ENCODE measurements at places on chromosomes 7 and 10.

DNA sequence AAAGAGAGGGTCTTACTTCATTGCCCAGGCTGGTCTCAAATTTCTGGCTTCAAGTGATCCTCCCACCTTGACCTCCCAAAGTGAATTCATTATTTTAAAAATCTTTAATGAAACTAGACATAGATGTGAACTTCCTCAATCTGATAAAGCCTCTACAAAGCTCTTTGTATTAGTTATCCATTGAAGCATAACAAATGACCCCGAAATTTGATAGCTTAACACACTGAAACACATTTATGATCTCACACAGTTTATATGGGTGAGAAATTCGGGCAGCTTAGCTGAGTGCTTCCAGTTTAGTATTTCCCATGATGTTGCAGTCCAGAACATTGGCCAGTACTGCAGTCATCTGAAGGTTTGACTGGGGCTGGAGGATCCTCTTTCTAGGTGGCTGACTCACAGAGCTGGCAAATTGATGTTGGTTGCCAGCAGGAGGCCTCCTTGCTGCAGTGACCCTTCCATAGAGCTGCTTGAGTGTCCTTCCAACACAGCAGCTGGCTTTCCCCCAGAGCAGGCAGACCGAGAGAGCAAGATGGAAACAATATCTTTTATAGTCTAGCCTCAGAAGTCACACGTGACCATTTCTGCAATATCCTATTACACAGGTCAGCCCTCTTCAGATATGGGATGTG lies 16.6 kb upstream of the WNT8B start:
- H3K27ac ChIP-seq, result no peak overlapping the region
- no peak for DNase-seq
- no peaks in the 10 kb centered on the region for H3K27me3 ChIP-seq
- no peaks in the 10 kb centered on the region for H3K4me1 ChIP-seq
- no peak overlapping the region for H3K4me3 ChIP-seq

GRCh38 chr10:103712146-103712545 lies 143.2 kb downstream of the SH3PXD2A start:
- H3K4me3 ChIP-seq, result no peak overlapping the region
- no peak overlapping the region for H3K27ac ChIP-seq
- no peaks in the 10 kb centered on the region for H3K27me3 ChIP-seq

DNA sequence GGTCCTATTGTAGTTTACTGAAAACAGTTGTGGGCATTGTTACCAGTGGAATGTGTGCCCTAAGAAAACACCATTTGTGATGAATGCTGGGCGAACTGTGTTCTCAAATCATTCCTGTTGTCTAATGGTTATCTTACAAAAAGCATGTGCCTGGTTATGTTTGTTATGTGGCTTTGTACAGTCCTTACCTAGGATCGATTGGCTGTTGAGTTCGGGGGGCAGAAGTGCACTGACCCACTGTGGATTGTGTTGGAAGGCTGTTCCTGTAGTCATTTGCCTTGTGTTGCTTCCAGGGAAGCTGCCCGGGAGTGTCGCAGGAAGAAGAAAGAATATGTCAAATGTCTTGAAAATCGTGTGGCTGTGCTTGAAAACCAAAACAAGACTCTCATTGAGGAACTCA lies 84.3 kb downstream of the CREM start:
- no peak overlapping the region for H3K4me3 ChIP-seq
- no peaks in the 10 kb centered on the region for H3K27me3 ChIP-seq
- peaks cover 9% of the 10 kb centered on the region for H3K4me1 ChIP-seq
- H3K36me3 ChIP-seq, result peaks cover 5% of the 10 kb centered on the region
- DNase-seq, result no peak
- H3K27ac ChIP-seq, result peak overlapping the region; percentile 37

GRCh38 chr7:114356133-114356532 lies 58.5 kb upstream of the FOXP2 start:
- no peaks in the 10 kb centered on the region for H3K4me1 ChIP-seq
- H3K36me3 ChIP-seq, result no peaks in the 10 kb centered on the region
- H3K27ac ChIP-seq, result no peak overlapping the region
- H3K4me3 ChIP-seq, result no peak overlapping the region

- H3K27ac ChIP-seq, result no peak within 1 kb of the TSS
- H3K4me3 ChIP-seq, result peak within 1 kb of the TSS; percentile 27
- no peak for DNase-seq
- H3K4me1 ChIP-seq, result no peaks in the 10 kb centered on the region
- H3K27me3 ChIP-seq, result peaks cover 37% of the 10 kb centered on the region
Observed at GRCh38 chr10:107163881-107164861, at the start of gene SORCS1. TSS of gene SORCS1 (minus strand) at chr10:107164706.

DNA sequence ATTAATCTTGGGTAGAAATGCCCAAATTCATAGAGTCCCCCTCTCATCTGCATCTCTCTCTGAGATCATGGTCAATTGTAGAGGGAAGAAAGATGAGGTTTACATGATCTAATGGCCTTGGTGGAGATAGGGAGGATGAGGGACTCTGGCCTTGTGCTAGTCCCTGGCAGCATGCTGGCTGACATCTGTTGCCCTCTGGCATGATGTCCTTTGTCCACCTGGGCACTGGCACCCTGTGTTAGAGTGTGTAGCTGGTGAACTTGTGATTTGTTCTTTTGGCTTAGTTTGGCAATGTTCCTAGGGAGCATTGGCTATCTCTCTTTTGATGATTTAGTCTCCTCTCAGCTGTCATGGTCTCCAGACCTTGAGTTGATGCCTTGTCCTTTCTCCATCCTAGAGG lies 103.2 kb downstream of the DYNC1I1 start:
- H3K4me3 ChIP-seq, result no peak overlapping the region
- no peaks in the 10 kb centered on the region for H3K36me3 ChIP-seq

All from lower lobe of right lung (tissue), 2 donors.